ENCODE measurements at places on chromosomes 1 and 21. TPM values are rescaled to one million over a fixed set of nuclear protein-coding genes. Genes with fewer than 3 reads are reported as not detected.

The F11R gene
- 11.6 TPM for total RNA-seq

The OR2T35 gene
- total RNA-seq, result not detected

The BARHL2 gene
- total RNA-seq, result not detected

The FAM89A gene
- total RNA-seq, result 14.8 TPM

The ANGPTL3 gene
- total RNA-seq, result not detected

The LCE2A gene
- total RNA-seq, result not detected

The HEATR1 gene
- 106 TPM for total RNA-seq

The KLHL21 gene
- 37.3 TPM for total RNA-seq

The C1orf167 gene
- not detected for total RNA-seq

The RHD gene
- not detected for total RNA-seq

GRCh38 chr1:105017587-105017986 lies 1267.9 kb downstream of the AMY1C start:
- DNase-seq, result no peak
- H3K4me3 ChIP-seq, result no peak overlapping the region
- no peaks in the 10 kb centered on the region for H3K27me3 ChIP-seq
- H3K36me3 ChIP-seq, result no peaks in the 10 kb centered on the region
- no peak overlapping the region for H3K27ac ChIP-seq
- H3K4me1 ChIP-seq, result no peaks in the 10 kb centered on the region

DNA sequence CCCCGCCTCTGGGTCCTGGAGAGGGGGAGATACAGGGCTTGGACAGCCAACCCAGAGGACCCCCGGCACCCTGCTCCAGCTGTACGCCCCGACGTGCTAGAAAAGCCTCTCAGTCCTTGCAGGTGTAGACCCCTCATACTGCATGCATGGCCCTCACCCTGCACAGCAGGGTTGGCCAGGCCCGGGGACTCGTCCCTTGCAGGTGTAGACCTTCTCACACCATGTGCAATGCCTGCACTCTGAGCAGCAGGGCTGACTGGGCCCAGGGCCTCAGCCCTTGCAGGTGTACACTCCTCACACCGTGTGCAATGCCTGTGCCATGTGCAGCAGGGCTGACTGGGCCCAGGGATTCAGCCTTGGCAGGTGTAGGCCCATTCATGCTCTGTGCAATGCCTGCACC lies 26.8 kb downstream of the WNT9A start:
- no peaks in the 10 kb centered on the region for H3K4me1 ChIP-seq
- H3K4me3 ChIP-seq, result no peak overlapping the region
- DNase-seq, result no peak
- no peaks in the 10 kb centered on the region for H3K36me3 ChIP-seq

DNA sequence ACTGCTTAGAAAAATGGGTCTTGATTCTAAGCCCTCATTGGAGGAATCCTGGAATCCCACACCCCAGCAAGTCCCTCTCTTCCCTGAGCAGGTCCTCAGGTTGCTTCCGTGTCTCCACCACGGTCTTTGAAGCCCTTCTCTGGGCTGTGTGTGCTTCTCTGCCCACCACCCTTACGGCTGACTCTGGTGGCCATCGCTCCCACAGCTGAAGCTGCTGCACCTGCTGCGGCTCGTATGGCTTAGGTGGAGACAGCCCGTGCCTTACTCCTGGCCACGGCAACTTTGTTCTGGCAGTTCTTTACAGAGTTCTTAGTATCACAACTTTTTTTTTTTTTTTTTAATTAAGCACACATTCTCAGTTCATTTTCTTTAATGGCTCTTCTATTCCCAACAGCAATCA lies 10.9 kb upstream of the KIF26B start:
- no peaks in the 10 kb centered on the region for H3K36me3 ChIP-seq
- H3K27me3 ChIP-seq, result no peaks in the 10 kb centered on the region
- no peaks in the 10 kb centered on the region for H3K4me1 ChIP-seq
- H3K4me3 ChIP-seq, result no peak overlapping the region
- no peak for DNase-seq

GRCh38 chr1:248404024-248404423 lies 1.2 kb downstream of the OR2T1 start:
- H3K4me3 ChIP-seq, result no peak overlapping the region
- no peaks in the 10 kb centered on the region for H3K36me3 ChIP-seq
- no peak overlapping the region for H3K27ac ChIP-seq
- DNase-seq, result no peak
- H3K27me3 ChIP-seq, result no peaks in the 10 kb centered on the region
- no peaks in the 10 kb centered on the region for H3K4me1 ChIP-seq

DNA sequence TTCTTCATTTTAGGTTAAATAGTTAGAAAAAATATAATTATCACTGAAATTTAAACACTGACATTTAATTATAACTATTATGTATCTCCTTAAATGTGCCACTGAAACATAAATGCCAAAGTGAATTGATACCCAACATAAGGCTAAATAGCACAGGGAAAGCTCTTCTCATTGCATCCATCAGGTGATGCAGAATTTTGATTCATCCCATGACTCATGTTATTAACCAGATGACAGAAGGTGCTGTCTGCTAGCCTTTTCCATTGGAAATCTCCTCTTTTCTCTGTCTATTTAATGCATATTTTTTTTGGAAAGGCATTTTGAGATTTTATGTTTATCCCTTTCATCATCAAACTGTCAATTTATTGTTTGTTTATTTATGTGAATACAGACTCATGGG lies 136.8 kb downstream of the KCNK2 start:
- no peaks in the 10 kb centered on the region for H3K4me1 ChIP-seq
- no peaks in the 10 kb centered on the region for H3K27me3 ChIP-seq
- H3K27ac ChIP-seq, result no peak overlapping the region
- no peak overlapping the region for H3K4me3 ChIP-seq
- no peak for DNase-seq

GRCh38 chr1:14842361-14842760 lies 243.9 kb downstream of the KAZN start:
- DNase-seq, result no peak
- no peaks in the 10 kb centered on the region for H3K36me3 ChIP-seq
- H3K27ac ChIP-seq, result no peak overlapping the region
- H3K4me1 ChIP-seq, result no peaks in the 10 kb centered on the region
- no peak overlapping the region for H3K4me3 ChIP-seq

- no peak overlapping the region for H3K27ac ChIP-seq
- H3K4me3 ChIP-seq, result no peak overlapping the region
- DNase-seq, result no peak
- H3K4me1 ChIP-seq, result no peaks in the 10 kb centered on the region
- no peaks in the 10 kb centered on the region for H3K27me3 ChIP-seq
Observed at GRCh38 chr1:241608379-241609033, 31.7 kb downstream of the CHML start.

GRCh38 chr1:185864331-185864730 lies 130.1 kb downstream of the HMCN1 start:
- DNase-seq, result no peak
- H3K36me3 ChIP-seq, result no peaks in the 10 kb centered on the region
- no peak overlapping the region for H3K27ac ChIP-seq
- H3K4me3 ChIP-seq, result no peak overlapping the region

GRCh38 chr1:33092438-33092837 lies 11.5 kb downstream of the AZIN2 start:
- no peak overlapping the region for H3K4me3 ChIP-seq
- H3K36me3 ChIP-seq, result no peaks in the 10 kb centered on the region
- no peak overlapping the region for H3K27ac ChIP-seq
- no peak for DNase-seq
- H3K27me3 ChIP-seq, result no peaks in the 10 kb centered on the region

DNA sequence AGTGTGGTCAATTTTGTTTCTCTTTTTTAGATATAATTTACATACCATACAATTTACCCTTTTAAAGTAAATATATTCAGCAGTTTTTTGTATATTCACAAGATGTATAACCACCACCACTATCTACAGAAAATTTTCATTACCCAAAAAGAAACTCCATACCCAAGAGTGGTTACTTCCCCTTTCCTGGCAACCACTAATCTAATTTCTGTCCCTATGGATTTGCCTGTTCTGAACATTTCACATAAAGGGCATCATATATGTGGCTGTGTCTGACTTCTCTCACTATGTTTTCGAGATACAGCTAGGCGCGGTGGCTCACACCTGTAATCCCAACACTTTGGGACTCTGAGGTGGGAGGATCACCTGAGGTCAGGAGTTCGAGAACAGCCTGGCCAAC lies 13.6 kb downstream of the PACC1 start:
- H3K36me3 ChIP-seq, result peaks cover 3% of the 10 kb centered on the region
- no peak for DNase-seq
- H3K4me1 ChIP-seq, result no peaks in the 10 kb centered on the region
- H3K27me3 ChIP-seq, result no peaks in the 10 kb centered on the region

DNA sequence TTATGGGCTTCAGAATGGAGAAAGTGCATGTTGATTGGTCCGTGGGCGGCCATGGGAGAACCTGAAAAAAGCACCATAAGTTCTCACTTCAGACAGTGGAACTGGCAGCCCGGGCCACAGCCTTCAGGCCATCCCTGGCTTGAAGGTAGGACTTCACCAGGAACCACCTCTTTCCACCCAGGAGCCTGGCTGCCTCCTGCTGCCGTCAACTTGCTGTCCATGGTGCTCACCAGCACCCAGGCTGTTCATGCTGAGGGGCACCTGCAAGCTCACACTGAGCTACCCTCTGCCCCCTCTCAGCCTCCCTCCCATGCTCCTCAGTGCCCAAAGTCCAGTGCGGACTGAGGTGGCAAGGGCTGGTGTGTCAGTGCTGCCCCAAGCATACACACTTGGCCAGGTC lies 12.9 kb upstream of the FNBP1L start:
- no peaks in the 10 kb centered on the region for H3K27me3 ChIP-seq
- no peak overlapping the region for H3K27ac ChIP-seq
- no peak for DNase-seq
- no peaks in the 10 kb centered on the region for H3K36me3 ChIP-seq

GRCh38 chr21:26408511-26408910 lies 164.6 kb downstream of the CYYR1 start:
- no peak overlapping the region for H3K27ac ChIP-seq
- H3K4me1 ChIP-seq, result no peaks in the 10 kb centered on the region
- no peaks in the 10 kb centered on the region for H3K27me3 ChIP-seq

GRCh38 chr1:155424091-155424490 lies 103.4 kb downstream of the RUSC1 start:
- no peak overlapping the region for H3K27ac ChIP-seq
- H3K36me3 ChIP-seq, result no peaks in the 10 kb centered on the region
- no peak overlapping the region for H3K4me3 ChIP-seq
- H3K4me1 ChIP-seq, result no peaks in the 10 kb centered on the region

DNA sequence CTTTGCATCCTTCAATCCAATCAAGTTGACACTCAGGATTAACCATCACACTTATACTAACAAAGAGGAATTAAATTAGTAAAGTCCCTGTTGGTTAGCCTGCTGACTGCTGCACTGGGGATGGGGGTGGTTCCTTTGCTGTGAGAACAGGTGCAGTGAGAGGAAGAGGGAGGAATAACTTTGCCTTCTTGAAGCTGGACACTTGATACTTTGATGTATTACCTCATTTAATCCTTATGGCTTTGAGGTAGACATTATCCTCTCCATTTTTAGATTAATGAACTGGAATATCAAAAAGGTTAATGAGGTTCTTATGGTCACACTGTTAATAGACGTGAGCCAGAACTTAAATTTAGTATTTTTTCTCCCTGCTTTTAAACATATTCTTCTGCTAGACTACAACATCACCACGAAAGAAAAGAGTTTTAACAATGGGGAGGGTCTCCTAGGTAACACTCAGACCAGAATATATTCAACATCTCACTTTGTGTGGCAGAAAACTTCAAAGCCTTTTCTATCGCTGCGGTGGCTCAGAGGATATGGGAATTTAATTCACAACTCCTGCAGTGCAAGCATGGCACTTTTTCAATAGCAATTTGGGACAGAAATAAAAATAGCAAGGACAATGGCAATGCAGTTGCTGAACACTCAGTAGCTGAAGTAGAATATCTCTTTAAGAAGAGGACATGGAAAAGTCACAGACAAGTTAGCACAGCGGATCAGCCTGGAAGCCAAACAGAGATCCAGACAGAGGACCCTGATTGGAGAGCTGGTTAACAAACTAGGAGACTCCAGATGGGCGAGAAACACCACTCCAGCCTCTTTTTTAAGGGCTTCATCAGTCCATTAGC lies 68.8 kb upstream of the DNAH14 start:
- H3K4me3 ChIP-seq, result no peak overlapping the region
- H3K27ac ChIP-seq, result no peak overlapping the region
- no peak for DNase-seq

GRCh38 chr1:209490013-209490412 lies 93.5 kb upstream of the CAMK1G start:
- H3K36me3 ChIP-seq, result no peaks in the 10 kb centered on the region
- no peak for DNase-seq
- H3K4me3 ChIP-seq, result no peak overlapping the region
- H3K4me1 ChIP-seq, result no peaks in the 10 kb centered on the region

DNA sequence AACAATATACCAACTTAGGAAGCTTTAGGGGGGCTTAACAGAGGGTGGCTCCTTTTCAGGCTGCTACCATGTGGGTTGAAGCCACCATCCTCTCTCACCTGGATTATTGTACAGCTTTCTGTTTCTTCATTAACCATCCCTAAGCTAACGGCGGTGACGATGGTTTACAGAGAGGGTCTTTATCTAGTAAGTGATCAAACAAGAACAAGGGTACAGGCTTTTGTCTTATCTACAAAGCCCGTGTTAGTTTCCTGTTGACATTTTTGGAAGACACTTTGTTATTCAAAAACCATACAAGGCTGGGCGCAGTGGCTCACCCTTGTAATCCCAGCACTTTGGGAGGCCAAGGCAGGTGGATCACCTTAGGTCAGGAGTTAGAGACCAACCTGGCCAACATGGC lies 20.4 kb downstream of the SLC25A33 start:
- peak; percentile 65 for DNase-seq
- peaks cover 12% of the 10 kb centered on the region for H3K36me3 ChIP-seq
- H3K4me3 ChIP-seq, result no peak overlapping the region
- H3K27me3 ChIP-seq, result no peaks in the 10 kb centered on the region

DNA sequence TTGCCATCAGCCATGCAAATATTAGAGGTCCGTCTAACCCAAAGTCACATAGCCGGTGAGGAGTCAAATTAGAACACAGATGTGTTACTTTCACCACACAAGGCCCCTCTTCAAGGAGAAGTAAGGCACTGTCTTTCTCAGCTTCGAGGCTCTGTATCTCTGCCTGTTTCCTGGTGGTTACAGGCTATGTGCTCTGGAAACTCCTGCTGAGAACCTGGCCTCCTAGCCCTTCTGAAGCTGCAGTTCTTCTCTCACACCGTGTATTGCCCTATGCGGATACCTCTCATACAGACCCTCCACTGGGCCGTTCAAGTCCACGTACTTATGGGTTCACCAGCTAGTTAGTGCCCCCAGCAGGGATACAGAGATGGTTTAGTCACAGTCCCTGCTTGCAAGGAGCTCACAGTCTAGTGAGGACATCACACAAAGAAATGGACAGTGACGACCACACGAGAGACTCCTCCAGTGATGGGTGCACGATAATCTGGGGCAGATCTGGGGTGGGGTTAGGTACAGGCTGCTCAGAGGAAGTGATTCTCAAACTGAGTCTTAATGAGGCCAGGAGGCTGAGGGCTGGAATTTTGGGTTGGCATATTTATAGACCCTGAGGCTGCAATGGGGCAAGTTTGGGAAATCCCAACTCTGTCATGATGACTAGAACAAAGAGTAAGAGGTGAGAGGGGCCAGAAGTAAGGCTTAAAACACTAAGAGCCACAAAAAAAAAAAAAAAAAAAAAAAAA lies 22.8 kb upstream of the ELOA start:
- H3K4me1 ChIP-seq, result no peaks in the 10 kb centered on the region
- DNase-seq, result no peak
- H3K27me3 ChIP-seq, result no peaks in the 10 kb centered on the region
- H3K36me3 ChIP-seq, result no peaks in the 10 kb centered on the region

Measured in CD8-positive, alpha-beta memory T cell (primary cell).